ENCODE measurements at places on chromosomes 5 and 9.

GRCh38 chr9:91433180-91433579, 9.5 kb upstream of the NFIL3 start:
- no peak for DNase-seq

DNA sequence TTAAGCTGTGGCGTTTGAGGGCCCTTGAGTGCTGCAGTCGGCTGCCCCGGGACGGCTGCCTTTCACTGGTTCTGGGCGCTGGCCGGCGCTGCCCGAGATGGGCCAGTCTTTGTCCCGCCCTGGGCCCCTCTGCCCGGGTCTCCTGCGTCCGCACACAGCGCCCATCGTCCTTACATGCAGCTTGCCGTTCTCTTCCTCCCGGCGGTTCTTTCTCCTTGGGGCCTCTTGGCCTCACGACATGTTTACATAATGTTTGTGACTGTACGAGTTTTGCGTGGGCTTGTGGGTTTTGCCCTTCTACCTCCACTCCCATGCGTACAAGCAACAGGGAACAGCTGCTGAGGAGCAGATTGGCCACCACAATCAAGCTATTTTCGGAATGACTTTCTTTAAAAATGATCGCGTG, 618 bp downstream of the TNPO1 start:
- DNase-seq = peak; percentile 5

DNA sequence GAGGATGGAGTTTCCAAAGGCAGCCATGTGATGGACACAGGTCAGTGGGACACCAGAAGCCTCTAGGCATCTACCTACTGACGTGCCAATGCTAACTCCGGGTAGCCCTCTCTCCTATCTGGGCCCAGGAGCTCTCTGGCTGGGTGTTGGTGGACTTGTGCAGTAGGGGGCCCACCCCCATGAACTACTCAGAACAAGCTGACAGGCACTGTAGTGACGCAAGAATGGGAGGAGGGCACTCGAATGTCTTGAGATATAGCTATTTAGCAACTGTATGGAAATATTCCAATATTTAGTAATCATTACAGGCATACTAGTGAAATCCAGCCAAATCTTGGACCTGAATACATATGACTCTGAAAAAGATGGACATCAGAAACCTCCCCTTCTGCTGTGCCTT, 5.7 kb upstream of the DOCK2 start:
- no peak for DNase-seq

DNA sequence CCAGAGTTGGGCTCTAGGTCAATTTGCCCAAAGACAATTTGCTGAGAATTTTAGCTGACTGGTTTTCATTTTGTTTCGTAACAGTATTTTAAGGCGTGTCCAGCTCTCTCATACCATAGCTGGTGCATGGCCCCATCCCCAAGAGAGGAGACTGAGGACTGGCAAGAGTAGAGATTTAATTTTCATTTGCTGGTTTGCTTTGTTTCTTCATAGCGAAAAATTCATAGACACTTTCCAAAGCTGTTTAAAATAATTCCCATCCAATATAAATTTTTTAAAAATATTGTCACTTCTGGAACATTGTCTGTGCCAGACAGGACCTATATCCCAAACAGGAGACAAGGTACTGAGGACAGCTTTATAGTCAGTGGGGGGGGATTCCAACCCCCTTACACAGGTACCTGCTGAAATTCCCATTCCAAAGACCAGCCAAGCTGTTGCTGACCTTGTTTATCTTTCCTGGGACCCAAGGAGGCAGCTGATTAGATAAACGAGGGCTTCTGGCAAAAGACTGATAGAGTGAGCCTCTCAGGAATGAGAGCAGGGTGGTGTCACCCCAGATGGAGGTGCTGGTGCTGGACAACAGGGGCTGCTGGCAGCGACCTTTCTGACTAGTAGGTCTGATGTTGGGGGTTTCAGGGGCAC, 6.8 kb upstream of the ANGPTL2 start:
- DNase-seq = no peak

DNA sequence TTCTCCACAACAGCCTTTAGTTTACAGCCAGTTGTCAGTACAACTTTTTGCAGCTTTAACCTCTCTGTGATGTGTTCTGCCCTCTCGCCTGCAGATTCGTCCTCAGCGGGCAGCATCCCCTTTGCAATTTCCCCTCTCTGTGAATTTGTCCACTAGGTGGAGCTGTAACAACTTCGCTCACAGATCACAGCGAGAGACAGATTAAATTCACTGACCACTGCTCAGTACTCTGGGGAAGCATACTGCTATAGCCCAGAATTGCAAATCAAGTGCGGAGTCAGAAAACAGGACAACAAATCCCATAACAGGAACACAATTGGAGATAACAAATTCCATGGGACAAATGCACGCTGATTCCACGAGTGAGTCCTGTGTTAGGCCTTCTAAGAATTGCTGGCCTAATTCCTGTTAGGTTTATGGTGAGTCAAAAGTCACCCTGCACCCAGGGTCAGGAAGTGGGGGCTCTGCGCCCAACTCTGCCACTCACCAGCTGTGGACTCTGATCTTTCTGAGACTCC, 2124.9 kb downstream of the MAT2B start:
- DNase-seq = no peak

DNA sequence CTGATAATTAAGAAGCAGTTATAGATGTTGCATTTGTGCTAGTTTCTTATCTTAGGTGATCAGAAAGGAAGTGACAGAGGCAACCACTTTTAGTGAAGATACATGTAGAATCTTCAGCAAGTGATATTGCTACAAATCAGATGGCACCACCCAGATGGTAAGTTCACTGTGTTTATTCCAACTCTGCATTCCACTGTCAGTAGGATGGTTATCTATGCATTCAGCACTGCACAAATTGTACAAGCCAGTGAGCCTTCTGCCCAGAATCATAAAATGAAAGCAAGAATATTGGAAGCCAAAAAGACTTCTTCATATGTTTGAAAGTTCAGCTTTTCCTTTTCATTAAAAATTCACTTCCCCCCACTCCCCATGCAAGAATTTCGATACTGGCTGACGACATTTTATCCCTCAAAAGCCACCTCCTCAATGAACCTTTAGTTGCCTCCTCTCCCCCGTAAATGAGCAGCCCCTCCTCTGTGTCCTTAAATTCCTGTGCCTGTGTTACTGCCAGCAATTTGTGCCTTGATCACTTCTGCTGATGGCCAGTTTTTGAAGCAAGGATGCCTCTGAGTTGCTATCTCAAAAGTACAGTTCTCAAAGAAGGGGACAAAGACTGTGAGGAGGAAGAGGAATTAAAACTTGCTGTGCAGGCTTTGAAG, 91.6 kb downstream of the ZSWIM6 start:
- DNase-seq = no peak

GRCh38 chr5:150203832-150204589, 14.1 kb downstream of the SLC6A7 start:
- no peak for DNase-seq

DNA sequence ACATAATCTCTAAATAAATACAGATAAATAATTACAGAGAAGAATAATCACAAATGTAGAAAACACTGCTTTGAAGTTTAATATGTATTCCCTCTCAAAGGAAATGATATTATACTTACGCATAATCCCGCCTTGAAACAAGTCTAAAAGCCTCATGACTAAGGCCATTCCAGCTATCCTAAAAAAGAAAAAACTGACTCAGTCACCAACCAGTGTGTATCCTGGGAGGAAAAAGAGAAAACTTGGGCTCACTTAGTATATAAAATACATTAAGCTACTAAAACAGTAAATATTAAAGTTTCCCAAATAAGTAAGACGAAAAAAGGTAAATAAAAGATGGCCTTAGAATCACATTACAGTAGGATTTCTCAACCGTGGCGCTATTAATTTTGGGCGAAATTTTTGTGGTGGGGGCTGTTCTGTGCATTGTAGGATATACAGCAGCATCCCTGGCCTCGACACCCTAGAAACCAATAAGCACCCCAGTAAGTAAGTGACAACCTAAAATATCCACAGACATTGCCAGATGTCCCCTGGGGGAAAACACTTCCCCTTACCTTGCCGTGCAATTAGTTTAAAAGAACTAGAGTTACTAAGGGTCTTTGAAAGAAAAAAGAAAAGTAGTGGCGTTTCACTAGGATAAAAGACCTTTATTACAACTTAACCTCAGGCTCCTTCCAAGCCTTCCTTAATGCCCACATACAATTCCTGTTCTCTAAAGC, 1.1 kb downstream of the HSPA9 start:
- DNase-seq = no peak

DNA sequence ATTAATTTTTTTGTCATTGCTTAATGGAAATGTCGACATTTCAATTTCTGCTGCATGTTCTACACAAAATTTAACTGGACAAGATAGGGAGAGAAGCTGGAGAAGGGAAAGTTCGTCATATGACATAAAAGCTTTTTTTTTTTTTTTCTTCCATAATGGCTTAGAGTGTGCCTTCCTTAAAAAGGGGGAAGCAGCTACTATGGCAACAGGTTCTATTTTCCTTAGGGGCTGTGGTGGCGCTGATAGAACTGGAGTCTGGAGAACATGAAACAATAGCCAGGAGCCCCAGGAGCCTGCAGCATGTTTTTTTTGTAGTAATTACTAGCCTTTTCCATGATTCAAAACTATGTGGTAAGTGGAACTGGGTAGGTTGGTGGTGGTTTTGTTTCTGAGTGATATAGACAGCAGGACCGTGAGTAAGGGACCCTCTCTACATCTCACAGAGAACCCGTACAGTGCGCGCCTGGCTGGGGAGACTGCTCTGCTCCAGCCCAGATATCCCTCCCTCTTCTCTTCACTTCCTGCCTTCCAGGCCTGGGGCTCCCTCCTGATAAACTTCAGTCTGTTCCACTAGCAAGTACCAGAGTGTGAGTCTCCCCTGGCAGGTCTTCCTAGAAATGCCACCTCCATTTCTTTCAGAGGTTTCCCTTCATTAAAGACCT, 301.6 kb downstream of the NR3C1 start:
- no peak for DNase-seq

- DNase-seq = no peak
These were observed 68.0 kb downstream of the ZNF608 start for GRCh38 chr5:124678468-124678867.

- DNase-seq = no peak
These were observed 182.2 kb downstream of the KCTD16 start for GRCh38 chr5:144352732-144353317.

DNA sequence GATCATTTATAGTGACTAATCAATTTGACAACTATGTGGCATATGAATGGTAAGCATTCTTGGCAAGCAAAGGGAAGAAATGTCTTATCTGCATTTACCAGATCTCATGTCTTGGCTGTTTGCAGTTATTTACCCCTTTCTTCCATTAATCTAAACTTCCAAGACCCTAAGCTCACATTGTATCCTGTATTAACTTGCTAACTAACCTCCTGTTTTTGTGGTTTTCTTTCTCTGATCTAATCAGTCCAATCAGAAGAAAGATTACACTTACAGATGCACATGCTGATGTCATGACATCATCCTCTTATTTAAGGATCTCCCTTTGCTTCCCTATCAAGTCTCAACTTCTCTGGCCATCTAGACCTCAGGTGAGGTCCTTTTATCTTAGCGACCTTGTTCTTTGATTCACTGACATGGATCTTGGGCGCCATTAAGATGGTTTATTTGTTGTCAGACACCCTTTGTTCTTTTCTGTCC, 95.5 kb downstream of the F2RL2 start:
- no peak for DNase-seq

- no peak for DNase-seq
These were observed 6.5 kb upstream of the FGF1 start for GRCh38 chr5:142692321-142692894.

DNA sequence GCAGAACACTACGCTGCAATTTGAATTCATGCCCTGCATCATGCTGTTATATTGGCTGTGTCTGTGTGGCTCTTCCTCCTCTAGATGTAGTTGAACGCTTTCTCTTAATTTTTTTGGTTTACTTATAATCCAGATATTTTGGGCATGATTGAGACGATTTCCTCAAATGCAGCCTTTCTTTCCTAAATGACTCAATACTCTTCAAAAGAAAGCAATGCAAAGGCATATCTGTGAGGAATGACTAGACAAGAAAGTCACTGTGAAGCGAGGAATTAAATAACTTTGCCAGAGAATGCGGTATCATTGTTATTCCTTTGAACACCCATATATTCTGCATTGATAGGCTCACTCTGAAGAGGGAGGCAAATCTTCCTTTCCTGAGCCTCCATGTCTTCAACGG, 152.8 kb downstream of the YIPF5 start:
- no peak for DNase-seq

- no peak for DNase-seq
These were observed 220.7 kb downstream of the GNA14 start for GRCh38 chr9:77427256-77427927.

Data from effector memory CD4-positive, alpha-beta T cell (primary cell).